ENCODE measurements at places on chromosomes 7 and 10. TPM values are rescaled to one million over a fixed set of nuclear protein-coding genes. Genes with fewer than 3 reads are reported as not detected.

DNA sequence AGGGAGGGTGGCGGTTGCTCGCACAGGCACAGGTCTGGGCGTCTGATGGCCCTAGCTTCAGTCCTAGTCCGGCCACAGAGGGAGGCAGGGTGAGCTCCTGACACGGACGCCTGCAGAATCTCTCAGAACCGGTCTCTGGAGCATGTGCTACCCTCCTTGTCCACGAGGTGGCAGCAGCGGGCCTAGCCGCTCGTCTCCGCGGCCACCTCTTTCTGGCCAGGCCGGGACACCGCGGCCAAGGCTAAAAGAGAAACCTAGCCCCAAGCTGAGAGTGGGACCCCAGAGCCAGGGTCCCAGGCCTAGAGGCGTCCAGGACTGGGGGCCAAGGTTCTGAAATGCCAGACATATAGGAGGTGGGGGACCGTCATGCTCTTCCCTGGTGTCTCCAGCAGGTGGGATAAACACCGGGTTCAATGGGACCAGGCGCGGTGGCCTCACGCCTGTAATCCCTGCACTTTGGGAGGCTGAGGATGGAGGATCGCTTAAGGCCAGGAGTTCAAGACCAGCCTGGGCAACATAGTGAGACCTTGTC lies 3.2 kb upstream of the LAT2 start:
- peak; percentile 89 for DNase-seq
- no peaks in the 10 kb centered on the region for H3K36me3 ChIP-seq
- H3K4me1 ChIP-seq, result no peaks in the 10 kb centered on the region
- no peaks in the 10 kb centered on the region for H3K27me3 ChIP-seq
- no peak overlapping the region for H3K27ac ChIP-seq
- H3K4me3 ChIP-seq, result no peak overlapping the region

GRCh38 chr7:29641651-29642050 lies 78.0 kb downstream of the PRR15 start:
- H3K36me3 ChIP-seq, result no peaks in the 10 kb centered on the region
- H3K27me3 ChIP-seq, result no peaks in the 10 kb centered on the region
- no peak overlapping the region for H3K27ac ChIP-seq
- no peak for DNase-seq
- H3K4me1 ChIP-seq, result no peaks in the 10 kb centered on the region

DNA sequence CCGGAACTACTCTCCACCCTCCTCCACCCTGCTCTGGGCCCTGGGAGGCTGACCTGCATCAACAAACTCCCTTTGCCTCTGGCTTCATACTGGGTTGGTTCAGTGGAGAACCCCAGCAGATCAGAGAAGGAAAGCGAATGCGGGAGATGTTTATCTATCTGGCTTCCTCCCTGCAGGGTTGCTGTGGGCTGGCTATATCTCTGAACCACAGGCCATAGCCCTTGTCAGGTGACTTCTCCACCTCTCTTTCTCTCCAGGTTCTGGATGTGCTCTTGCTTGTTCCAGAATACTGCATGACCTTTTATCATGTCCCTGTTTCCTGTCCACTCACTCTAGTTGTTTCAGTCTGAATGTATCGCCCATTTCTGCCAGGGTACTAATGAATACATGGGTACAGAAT lies 51.7 kb upstream of the IFRD1 start:
- no peak overlapping the region for H3K27ac ChIP-seq
- H3K36me3 ChIP-seq, result no peaks in the 10 kb centered on the region
- no peaks in the 10 kb centered on the region for H3K4me1 ChIP-seq
- H3K4me3 ChIP-seq, result no peak overlapping the region

- H3K4me1 ChIP-seq, result peaks cover 9% of the 10 kb centered on the region
- peak overlapping the region; percentile 14 for H3K27ac ChIP-seq
- no peaks in the 10 kb centered on the region for H3K27me3 ChIP-seq
Measured at GRCh38 chr10:86733260-86733671, 23.2 kb upstream of the BMPR1A start.

DNA sequence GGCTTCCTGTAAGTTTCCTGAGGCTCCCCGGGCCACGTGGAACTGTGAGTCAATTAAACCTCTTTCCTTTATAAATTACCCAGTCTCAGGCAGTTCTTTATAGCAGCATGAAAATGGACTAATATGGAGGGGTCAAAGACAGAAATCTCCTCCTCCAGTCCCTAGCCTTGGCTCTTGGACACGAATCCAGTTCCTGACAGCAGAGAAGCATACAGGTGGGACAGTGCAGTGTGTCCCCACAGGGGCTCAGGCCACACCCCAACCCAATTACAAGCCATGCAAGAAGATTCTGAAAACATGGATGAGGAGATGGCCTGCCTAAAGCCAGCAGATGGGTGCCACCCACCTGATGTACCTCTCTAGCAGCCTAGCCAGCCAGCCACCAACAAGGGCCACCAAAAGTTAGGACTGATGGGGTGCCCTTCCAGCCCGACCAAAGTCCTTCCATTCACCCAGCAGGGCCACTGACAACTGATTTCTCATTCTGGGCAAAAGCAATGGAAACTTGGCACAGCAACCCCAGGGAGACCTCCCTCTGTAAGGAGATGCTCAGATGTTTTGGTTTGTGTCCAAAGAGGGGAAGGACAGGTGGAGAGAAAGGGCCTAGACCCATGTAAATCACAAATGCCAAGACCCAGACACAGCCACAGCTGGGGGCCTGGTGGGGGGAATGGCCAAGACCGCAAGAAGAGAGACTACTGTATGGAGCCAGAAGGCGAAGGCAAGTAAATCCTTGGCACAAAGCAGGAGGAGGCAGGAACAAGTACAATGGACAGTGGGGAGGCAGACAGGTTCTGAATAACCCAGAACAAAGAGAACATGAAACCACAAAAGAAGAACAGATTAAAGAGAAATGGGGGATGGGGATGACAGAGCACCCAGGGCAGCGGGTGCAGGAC lies 13.6 kb downstream of the GPRIN2 start:
- no peak overlapping the region for H3K27ac ChIP-seq
- no peaks in the 10 kb centered on the region for H3K36me3 ChIP-seq
- H3K27me3 ChIP-seq, result no peaks in the 10 kb centered on the region
- peak; percentile 31 for DNase-seq

GRCh38 chr10:114437473-114438292 lies 33.4 kb upstream of the AFAP1L2 start:
- DNase-seq, result no peak
- no peak overlapping the region for H3K27ac ChIP-seq
- no peaks in the 10 kb centered on the region for H3K36me3 ChIP-seq

BMPR1A gene
- 32.7 TPM for total RNA-seq

DNA sequence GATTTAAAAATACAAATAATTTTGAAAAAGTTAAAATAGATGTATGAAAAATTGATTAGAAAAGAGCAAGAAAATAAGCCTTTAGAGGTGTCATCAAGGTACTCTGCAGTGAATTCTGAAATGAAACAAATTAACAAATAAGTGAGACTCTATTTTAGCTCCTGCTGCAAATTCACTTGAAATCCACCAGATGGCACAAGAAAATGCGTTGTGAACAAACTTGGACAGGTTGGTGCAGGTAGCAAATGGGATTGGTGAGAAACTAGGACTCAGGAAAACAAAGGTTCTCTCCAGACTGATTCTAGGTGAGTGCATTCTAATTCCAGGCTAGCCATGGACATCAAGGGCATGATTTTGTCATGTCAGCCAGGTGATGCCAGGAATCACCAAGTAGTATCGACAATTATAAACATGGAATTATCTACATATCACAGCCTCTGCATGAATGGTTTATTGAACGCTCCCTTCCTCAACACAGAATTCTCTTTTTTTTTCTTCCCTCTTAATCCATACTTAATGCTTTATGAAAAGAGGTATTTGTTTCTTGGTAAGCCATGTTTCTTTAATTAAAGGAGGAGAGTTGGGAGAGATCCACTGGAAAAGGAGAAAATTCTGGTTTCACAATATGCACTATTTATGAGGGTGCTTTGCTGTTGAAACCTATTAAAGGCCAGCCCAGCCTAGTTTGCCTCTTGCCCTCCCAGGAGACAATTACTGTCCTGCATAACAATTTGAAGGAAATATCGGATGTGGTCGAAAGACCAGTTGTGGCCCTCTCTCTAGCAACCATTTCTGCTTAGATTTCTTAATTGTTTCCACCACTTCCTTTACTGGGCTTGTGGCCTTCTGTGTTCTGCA lies 118.1 kb downstream of the ZNF365 start:
- no peaks in the 10 kb centered on the region for H3K27me3 ChIP-seq
- H3K36me3 ChIP-seq, result no peaks in the 10 kb centered on the region
- no peak overlapping the region for H3K27ac ChIP-seq
- H3K4me3 ChIP-seq, result no peak overlapping the region
- H3K4me1 ChIP-seq, result no peaks in the 10 kb centered on the region

CRYGN gene
- 0.43 TPM for total RNA-seq

GRCh38 chr7:16417906-16418305 lies 3.4 kb downstream of the CRPPA start:
- DNase-seq, result no peak
- no peaks in the 10 kb centered on the region for H3K4me1 ChIP-seq
- no peak overlapping the region for H3K27ac ChIP-seq

ACSM6 gene
- not detected for total RNA-seq

ALOX5 gene
- 6.3 TPM for total RNA-seq

FANK1 gene
- 6.1 TPM for total RNA-seq

DNA sequence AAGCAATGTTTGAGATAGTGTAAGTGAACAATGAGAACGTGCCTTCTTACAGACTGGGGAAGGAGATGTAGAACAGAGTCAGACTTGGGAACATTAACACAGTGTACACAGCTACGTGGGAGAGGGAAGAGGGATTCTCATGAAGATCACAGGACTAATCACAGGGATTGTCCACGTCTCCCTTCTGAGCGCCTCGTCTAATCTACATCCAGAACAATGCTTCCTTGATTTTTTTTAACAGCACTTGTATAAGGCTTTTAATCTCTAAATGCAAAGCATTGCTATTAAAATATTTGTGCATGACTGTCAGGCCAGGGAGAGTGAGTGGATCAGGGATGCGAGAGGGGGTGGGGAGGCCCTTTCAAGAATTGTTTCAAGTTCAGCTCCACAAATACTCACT lies 62.7 kb downstream of the MET start:
- H3K27me3 ChIP-seq, result no peaks in the 10 kb centered on the region
- no peaks in the 10 kb centered on the region for H3K4me1 ChIP-seq
- DNase-seq, result no peak

ADO gene
- 31.1 TPM for total RNA-seq

ANK3 gene
- 26.9 TPM for total RNA-seq

DNA sequence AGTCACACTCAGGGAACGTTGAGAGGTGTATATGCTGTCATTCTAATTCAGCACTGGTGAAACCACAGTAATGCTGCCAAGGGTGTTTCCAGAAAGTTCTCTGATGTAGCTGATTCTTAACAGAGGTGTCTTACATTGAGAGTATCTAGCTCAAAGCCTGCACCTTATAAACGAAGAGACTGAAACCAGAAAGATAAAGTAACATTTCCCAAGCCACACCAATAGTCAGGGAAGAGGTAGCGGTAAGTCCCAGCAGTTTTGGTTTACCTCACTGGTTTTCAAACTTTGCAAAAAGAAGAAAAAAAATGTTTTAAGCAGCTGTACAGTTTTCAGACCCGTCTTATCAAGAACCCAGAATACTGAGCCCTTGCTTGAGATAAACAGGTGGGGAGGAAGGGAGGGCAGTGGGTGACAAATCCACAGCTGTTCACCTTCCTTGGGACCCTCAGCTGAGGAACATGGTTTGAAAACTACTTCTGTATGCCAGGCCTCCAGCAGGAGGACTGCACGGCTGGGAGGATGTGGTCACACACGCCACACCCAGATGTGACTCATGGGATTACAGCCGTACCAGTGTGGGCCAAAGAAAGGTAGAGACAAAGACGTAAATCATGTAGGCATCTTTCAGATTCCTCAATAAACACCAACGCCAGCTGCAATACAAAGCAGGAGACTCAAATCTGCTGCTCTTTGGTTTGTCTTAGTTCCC lies 63.9 kb upstream of the GSDME start:
- H3K36me3 ChIP-seq, result no peaks in the 10 kb centered on the region
- peaks cover 5% of the 10 kb centered on the region for H3K4me1 ChIP-seq
- no peaks in the 10 kb centered on the region for H3K27me3 ChIP-seq

DNA sequence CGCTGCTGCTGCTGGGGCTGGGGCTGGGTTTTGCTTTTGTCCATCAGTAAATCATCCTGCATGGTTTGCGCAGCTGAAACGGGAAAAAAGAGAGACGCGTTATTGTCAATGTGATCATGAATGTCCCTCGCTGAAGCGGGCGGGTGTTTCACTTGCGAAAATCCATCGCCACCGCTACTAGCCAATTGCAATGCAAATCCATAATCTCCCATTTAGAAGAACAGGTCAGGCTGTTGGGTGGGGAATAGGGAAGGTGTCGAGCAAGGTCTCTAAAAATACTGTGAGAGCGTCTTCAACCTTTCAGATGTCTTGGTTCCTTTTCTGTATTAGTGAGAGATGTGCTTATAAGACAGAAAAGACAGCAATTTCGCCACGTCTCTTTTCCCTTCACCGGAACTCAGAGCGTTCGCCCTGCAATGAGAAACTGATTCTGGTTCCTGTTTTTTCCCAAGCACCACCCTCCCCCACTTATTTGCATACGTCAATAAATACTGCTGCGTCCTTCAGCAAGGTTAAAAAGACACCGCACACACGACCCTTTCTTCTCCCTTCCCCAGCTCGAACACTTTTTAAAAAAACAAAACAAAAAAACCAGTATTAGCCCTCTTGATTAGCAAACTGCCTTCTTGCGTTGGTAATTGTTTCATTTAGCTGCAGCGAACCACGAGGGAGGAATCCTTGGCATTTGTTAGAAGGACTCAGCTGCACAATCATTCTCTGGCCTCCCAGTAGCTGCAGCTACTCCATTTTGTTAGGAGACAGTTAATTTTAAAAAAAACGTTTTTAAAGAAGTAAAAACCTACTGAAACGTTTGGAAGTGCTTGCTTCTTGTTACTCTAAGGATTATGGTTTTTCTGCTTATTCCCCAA lies 50.4 kb downstream of the CPEB3 start:
- H3K36me3 ChIP-seq, result no peaks in the 10 kb centered on the region
- H3K27me3 ChIP-seq, result no peaks in the 10 kb centered on the region
- peak; percentile 48 for DNase-seq

DNA sequence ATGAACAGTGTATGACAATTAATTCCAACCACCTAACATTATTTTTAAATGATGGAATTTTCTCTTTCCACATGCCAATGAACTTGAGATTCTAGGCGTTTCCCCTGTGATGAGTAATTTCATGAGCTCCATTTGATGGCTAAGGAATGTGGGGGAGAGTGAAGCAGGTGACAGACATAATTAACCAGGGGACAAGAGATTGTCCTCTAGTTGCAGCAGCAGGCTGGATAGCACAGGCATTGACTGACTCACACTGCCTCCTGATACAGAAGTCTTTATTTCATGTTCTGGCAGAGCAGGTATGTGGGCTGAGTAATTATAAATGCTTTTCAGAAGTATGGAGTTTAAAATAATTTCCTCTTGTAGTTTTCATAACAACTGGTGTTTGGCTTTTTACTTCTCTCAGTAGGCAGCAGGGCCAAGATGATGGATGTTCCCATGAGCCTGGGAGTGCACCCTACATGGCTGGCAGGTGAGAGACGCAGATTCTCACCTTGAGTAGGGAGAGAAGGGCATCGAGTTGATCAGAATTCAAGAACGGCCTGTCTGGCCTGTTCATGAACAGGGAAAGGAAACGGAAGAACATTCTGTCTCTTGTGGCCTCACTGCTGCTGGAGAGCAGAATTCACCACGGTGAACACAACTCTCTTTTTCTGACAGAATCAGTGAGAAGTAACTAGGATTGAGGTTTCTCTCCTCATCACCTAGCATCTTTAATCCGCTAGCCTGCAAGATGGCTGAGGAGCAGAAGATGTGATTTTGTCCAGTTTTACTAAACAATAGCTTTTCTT lies 118.8 kb downstream of the AOAH start:
- H3K4me3 ChIP-seq, result no peak overlapping the region
- DNase-seq, result no peak
- no peaks in the 10 kb centered on the region for H3K36me3 ChIP-seq
- no peak overlapping the region for H3K27ac ChIP-seq
- no peaks in the 10 kb centered on the region for H3K4me1 ChIP-seq
- H3K27me3 ChIP-seq, result no peaks in the 10 kb centered on the region
